CD4-positive, alpha-beta T cell treated with Interleukin-6 at 100 ng/mL for 8 hours (primary cell): ENCODE measurements at places on chromosomes 1 and 21.

DNA sequence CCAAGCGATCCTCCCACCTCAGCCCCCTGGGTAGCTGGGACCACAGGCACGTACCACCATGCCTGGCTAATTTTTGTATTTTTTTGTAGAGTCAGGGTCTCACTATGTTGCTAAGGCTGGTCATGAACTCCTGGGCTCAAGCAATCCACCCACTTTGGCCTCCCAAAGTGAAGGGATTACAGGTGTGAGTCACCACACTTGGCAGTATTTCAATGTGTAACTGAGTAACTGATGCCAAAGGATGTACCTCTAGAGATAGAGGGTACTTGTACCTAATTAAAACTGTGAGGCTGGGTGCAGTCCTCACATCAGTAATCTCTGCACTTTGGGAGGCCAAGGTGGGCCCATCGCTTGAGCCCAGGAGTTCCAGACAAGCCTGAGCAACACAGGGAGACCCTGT is 258.7 kb upstream of the DMRTA2 start:
- no peak for DNase-seq

GRCh38 chr1:93690921-93691789 is 9.5 kb upstream of the BCAR3 start:
- no peak for DNase-seq

DNA sequence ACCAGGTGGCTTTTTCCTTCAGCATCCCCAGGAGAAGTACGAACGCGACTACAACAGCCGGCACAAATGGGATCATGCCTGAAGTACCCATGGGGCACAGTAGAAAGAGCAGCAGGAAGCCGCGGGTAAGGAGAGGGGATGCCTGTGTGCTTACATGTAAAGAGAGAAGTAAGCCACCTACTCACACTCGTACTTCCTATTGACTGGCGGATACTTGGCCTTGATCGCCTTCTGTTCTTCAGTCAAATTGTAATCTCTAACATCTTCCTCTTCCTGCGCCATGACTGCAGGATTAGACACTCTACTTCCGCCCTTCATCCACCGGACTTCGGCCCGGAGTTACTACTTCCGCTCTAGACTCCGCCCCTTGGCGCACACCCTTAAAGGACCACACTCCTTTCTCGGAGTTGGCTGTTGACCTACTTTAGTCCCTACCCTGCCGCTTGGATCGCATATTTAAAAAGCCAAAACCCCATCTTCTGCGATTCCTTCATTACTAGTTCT is at the start of gene ZBTB8OS:
TSS of gene ZBTB8OS (minus strand) at position 303 of the 504 bp plus-strand sequence. CDS start at position 282, 21 bp downstream.
- DNase-seq: peak; percentile 91

DNA sequence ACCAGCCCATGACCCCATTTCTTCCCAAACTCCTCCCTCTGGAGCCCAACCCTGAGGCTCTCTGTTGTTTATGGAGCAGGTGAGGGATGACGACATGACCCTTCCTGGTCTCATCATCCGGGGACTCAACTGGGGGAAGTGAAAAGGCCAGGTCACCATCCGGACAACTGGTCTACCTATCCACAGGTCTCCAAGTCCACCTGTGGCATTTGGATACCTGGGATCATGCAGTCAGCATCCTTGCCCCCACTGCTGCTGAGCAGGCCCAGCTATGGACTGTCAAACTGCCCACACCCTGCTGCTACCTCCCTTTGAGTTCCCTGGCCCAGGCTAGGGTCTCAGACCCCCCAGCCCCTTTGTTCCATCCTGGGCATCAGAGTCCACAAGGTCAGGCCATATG is 60.0 kb upstream of the LAPTM5 start:
- no peak for DNase-seq

- DNase-seq: no peak
These were observed 306.7 kb downstream of the DSCAM start for GRCh38 chr21:40540216-40540615.

DNA sequence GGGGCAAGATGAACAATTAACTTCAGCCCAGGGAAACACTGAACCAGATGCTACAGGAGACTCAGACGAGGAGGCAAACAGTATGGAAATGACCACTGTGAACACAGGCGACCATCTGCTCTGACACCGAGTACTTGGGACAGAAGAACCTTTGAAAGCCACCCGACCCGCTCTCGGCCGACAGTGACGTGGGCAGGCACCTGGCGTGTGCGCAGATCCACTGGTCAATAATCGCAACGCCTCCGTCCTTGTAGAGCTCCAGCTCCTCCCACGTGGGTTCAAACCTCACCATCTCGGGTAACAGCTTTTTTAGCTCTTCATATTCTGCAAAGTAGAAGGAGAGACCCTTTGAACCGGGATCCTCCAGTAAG is 20.3 kb downstream of the POFUT2 start:
- DNase-seq: no peak

GRCh38 chr1:66549017-66549416 is 15.1 kb downstream of the SGIP1 start:
- no peak for DNase-seq

DNA sequence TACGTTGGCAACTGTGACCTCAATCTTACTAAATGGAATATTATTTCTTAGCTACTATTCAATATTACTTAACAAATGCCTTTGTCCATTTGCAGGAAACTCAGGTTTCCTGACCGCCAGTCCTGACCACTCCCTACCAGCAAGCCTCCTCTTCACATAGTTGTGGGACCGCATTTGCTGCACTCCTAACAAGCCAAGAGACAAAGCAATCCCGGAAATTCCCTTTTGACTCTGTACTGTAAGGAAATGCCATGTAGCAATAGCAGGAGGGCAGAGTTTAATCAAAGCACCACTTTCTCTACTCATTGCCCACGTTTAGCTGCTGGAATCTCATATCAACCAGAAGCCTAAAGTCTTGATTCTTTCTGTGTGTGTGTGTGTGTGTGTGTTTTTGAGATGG is 28.1 kb upstream of the ACBD6 start:
- DNase-seq: no peak

- no peak for DNase-seq
These were observed 111.6 kb downstream of the CYYR1 start for GRCh38 chr21:26461500-26461899.

DNA sequence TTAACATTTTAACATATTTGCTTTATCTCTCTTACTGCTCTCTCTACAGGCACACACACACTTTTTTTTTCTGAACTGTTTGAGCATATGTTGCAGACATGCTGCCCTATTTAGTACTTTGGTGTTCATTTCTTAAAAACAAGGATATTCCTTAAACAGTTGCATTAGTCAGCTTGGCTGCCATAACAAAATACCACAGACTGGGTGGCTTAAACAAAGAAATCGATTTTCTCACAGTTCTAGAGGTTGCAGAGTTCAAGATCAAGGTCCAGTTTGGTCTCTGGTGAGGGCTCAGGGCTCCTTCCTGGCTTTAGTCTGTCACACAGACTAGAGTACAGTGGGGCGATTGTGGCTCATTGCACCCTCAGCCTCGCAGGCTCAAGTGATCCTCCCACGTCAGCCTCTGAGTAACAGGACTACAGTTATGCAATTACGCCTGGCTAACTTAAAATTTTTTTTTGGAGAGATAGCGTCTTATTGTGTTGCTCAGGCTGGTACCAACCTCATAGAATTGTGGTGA is 46.7 kb downstream of the RPRD2 start:
- DNase-seq: no peak

GRCh38 chr1:195946500-195946899 is 661.7 kb downstream of the KCNT2 start:
- DNase-seq: no peak

DNA sequence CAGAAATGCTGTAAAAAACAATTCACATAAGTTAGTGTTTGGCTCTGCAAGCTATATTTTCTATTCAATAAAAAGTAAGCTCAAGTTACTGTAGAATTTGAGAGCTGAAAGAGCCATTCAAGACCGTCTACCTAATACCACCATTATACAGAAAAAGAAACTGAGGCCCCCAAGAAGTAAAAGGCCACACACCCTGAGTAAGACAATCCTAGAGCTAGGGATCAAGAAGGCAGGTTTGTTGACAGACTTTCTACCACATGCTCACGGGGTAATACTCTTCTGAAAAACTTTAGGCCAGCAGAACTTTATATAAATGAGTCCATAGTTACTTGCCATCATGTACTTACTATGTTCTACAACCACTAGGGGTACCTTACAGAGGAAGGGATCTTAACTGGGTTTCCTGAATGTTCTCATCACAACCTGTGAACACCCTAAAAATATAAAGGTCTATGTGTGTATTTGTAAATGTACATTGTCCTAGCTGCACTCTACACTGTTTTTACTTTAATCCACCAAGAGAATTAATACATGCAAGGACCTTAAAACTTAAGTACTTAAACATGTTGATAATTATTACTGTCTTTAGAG is 2.7 kb downstream of the PSMG1 start:
- DNase-seq: peak; percentile 15

DNA sequence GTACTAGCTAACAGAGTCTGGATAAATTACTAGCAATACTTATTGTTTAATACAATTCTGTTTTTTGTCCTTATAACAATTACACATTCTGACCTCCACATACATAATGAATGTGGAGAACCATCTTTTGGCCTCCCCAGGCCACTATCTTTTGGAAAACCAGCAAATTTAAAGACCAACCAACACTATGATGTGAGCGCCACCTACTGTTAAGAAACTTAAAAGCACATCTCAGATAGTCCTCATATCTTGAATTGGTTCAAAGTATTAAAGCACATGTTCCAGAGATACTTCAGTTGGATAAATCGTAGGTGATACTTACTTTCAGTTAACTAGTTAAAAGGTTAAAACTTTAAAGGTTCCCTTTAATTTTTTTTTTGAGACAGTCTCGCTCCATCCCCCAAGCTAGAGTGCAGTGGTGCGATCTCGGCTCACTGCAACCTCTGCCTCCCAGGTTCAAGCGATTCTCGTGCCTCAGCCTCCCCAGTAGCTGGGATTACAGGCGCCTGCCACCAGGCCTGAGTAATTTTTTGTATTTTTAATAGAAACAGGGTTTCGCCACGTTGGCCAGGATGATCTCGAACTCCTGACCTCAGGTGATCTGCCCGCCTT is 29.3 kb upstream of the USP1 start:
- peak; percentile 23 for DNase-seq

GRCh38 chr21:42572906-42573495 is 59.3 kb downstream of the SLC37A1 start:
- no peak for DNase-seq

- DNase-seq: no peak
These were observed 18.9 kb upstream of the SLC26A9 start for GRCh38 chr1:205961991-205962820.

DNA sequence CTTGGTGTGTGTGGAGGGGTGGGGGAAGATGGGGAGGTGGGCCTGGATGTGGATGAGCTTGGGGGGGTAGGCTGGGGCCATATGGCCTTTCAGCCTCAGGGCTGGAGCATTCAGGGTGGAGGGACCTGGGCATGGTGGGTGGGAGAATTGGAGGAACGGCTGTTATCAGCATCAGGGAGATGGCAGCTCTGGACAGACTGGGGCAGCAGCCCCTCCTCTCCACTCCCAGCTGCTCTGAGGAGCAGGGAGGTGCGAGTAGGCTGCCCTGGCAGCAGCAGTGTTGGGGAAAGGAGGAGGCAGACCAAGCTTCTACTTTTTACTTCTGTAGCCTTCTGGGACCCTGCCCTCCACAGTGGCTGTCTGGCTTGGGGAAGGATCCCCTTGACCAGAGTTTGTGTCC is 10.2 kb downstream of the PPFIA4 start:
- no peak for DNase-seq

DNA sequence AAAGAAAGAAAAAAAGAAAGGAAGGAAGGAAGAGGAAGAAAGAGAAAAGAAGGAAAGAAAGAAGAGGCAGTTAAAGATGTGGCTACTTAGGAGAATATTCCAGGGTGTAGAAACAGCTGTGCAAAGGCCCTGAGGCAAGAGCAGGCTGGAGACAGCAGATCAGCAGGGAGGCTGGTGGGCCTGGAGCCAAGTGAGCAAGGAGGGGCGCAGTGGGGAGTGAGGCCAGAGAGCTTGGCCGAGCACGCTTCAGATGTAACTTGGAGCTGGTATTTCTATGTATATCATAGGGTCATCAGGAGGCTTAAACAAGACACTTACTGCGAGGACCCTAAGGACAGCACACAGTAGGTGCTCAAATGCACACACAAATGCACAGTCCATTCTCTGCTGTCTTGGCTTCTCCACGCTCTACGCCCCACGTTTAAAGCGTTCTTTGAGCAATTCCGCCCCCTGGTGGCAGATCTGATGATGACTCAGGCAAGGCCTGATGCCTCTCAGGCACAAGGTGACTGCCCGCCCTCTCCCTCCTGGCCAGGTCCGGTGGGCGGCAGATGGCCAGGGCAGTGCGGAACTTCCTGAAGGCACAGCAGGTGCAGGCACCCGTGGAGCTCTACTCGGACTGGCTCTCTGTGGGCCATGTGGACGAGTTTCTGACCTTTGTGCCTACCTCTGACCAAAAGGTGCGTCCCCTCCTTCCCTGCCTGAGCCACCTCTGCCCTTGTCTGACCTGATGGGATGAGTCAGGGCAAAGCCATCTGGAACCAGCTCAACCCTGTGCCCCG is 11.9 kb upstream of the PADI3 start:
- peak; percentile 76 for DNase-seq
